ENCODE measurements at places on chromosomes 2 and 18.

DNA sequence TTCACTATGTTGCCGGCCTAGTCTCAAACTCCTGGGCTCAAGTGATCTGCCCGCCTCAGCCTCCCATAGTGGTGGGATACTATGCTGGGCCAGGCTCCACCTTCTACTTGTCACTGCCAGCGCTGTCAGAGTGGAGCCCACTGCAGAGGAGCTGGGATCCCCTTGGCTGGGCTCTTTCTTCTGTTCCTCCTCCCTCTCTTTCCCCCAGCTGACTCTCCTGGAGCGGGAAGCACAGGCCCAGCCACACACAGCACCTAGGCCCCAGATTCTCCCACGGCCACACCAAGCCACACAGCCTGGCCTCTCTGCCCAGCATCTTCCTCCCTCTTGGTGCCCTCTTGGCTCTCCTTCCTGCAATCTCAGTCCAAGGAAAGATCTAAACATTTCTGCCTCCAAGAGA lies 3.7 kb upstream of the GAREM2 start:
- no peak for DNase-seq

DNA sequence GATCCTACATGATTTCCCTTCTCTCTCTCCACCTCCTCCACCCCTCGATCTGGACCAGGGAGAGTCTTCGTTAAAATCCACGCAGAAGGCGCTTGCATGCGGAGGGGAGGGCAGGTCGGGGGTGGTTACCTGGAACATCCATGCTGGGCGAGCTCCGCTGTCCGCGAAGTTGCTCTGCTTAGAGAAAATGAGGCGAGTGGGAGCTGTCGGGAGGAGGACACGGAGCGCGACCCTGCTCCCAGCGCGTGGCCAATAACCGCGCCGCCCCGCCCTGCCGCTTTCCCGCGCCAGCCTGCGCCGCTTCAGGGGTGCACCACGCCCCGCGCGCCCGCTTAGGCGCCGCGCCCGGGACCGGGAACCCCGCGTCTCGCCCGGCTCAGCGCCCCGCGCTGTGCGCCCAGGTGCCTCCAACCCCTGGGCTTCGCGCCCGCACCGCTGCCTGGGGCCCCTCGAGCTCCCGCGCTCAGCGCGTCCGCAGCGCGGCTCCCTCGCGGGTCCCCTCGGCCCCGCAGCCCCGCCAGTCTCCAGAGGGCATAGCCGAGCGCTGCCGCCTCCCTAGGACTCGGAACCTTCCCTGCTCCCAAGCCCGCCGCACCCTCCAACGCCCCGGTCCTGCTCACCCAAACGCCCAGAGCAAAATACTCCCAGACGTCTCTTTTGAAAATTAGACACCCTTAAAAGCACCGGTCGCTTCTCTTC lies 636 bp downstream of the CBLN2 start:
- DNase-seq = no peak

DNA sequence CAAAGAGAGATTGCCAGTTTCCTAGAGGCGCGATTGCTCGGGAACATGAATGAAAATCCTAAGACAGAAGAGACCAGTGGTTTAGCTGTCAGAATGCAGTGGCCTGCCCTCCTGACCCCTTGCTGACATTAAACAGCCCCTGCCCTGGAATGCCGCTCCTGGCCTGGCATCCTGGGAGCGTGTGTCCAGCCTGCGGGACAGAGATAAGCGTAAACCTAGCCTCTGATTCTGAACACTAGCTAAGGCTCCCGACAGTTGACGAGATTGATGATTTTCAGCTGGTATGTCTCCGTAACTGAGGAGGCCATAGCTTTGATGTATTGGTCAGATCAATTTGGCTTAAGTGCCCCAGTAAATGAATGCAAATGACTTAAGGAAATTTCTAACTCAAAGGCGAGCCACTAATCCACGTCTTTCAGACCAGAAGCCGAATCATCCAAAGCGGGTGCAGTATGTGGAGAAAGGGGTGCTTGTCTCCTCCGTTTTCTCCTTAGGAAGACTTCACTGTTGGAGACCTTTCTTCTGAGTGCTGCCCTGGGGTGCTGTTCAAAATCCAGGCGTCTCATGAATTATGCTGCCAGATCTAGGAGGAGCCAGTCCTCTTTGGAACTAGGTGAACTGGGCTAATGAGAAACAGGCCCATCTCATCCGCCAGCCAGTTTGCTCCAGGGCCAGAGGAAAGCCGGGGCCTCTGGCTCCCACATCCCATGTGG lies 142.5 kb upstream of the L3MBTL4 start:
- DNase-seq = no peak

DNA sequence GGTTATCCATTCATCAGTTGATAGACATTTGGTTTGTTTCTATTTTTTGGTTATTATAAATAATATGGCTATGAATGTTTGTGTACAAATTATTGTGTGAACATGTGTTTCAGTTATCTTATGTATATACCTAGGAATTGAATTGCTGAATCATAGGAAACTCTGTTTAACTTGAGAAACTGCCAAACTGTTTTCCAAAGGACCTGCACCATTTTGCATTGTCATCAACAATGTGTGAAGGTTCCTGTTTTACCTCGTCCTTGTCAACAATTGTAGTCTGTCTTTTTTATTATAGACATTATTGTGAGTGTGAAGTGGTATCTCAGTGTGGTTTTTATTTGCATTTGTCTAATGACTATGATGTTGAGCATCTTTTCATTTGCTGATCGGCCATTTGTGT lies 17.1 kb downstream of the PDK1 start:
- no peak for DNase-seq

- no peak for DNase-seq
Measured at GRCh38 chr18:42657551-42657950, 457.9 kb downstream of the RIT2 start.

DNA sequence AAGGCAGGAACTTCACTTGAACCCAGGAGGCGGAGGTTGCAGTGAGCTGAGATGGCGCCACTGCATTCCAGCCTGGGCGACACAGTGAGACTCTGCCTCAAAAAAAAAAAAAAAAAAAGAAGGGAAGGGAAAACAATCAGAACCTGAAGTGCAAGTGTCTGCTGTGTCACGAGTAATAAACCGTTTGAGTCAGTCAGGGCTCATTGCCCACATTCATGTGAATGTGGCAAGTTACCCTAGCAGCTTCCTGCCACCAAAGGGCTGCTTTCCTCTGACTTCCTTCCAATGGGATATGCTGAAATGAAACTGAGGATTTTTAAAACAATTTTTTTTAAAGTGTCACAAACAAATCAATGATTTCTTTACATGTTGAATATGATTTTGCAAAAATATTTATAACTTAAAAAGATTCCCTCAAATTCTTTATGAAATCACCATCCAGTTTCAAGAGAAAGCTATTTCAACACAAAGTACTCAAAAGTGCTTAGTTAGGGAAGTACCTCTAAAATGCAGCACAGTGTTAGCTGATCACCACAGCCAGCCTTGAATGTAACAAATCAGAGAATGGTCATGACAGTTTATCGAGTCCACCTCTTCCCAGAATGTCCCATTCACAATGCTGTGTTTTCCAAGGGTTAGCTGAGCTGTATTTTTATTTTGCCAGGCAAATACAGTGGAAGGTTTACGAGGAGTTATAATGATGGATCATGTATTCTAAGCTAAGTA lies 36.4 kb downstream of the WDSUB1 start:
- DNase-seq = peak; percentile 72

DNA sequence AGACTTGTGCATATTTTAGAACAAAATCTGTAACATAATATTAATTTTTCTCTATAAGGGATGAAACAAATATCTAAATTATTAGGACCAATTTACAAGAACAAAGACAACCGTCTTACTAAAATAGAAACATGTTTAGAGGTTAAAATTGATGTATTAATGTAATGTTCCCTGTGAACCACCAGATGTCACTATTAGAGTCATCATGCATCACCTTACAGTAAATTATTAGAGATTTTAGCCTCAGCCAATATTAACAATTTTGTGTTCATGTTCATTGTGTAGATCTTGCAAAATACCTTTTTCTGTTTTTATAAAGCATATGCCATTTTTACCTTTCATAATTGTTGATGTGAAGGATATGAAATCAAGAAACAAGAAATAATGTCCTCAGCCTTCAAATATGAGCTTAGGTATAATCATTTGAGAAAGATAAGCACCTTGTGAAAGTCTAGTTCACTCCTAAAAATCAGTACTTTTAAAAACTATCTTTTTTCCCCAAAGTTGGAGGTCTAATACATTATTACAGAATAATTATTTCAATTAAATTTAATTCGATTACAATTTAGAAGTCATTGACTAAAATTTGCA lies 344.3 kb upstream of the KCNH7 start:
- peak; percentile 37 for DNase-seq

DNA sequence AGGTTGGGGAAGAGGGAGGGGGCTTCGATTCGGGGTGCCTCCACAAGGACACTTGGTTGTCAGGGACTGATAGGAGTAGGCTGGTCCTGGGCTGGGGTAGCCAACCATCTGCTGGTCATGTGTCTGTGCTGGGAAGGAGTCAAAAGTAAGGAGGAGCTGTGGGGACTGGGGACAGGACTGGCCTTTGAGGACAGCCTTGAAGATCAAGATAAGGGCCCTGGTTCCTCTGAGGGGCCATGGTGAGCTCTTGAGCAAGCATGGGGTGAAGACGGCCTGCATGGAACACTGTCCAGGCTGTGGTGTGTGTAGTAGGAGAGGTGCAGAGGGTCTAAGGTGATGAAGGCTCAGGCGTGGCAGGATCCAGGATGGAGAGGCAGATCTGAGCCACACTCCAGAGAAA lies 1.7 kb downstream of the CYP27A1 start:
- no peak for DNase-seq

- no peak for DNase-seq
Measured at GRCh38 chr2:31505111-31505510, 75.6 kb downstream of the SRD5A2 start.

- DNase-seq = peak; percentile 66
Measured at GRCh38 chr2:231482806-231483391, 18.6 kb upstream of the NCL start.

DNA sequence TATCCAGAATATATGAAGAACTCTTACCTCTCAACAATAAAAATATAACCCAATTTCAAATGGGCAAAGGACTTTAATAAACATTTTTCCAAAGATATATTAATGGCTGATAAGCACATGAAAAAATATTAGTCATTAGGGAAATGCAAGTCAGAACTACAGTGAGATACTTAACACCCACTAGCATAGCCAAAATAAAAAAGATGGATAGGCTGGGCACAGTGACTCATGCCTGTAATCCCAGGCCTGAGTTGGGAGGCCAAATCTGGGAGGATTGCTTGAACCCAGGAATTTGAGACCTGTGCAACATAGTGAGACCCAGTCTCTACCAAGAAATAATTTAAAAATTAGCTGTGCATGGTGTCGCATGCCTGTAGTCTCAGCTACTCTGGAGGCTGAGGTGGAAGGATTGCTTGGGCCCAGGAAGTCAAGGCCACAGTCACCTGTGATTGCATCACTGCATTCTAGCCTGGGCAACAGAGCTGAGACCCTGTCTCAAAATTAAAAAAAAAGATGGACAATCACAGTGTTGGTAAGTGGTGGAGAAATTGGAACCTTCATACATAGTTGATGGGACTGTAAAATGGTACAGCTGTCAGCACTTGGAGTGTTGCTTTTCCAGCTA lies 25.1 kb downstream of the MARCHF7 start:
- DNase-seq = no peak

GRCh38 chr2:105338020-105338385 lies 663 bp downstream of the C2orf49 start:
- DNase-seq = no peak

DNA sequence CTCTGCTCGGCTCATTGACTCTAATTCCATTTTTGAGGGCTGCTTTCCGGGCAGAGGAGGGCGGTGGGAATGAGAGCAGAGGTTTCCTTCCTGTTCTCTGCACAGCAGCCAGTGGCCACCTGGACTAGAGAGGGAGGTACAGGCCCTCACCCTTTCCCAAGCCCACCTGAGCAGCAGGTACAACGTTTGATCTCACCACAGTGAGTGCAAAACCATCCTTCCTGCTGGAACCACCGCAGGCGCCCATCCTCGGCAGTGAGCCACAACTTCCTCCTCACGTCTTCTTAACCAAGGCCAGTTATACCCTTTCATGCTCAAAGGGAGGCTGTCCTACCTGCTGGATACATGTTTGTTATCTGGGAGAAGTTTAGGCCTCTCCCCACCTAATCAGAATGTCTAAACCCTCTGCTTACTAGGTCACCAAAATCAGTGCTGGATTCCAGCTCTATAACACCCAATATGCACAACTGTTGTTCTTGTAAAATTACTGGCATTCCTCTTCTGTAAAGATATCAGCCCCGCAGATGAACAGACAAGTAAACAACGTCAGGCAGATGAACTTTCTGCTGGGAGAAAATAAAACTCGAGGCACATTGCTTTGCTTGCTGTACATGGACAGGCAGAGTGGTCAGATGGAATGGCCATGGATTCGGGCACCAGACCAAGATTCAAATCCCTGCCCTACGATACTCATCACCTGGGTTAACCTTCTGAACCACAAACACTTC lies 191.4 kb downstream of the SH3RF3 start:
- no peak for DNase-seq

DNA sequence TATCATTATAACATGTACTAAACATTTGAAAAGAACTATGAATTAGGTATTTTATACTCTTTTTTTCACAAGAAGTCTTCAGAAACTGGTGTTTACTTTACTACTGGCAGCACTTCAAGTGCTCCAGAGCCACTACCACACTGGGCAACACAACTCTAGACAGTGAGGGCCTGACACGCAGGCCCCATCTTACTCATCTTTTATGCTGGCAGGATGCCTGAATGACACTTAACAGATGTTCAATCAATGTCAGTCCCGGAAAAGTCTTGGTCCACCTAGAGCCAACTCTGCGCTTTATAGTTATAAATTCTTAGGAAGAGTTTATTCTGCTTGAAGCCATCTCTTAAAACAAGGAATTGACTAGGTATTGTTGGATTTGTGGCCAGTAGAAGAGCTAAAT lies 8.7 kb upstream of the WIPF1 start:
- no peak for DNase-seq

- DNase-seq = peak; percentile 25
Measured at GRCh38 chr18:66124394-66124793, 373.6 kb downstream of the CDH7 start.

- DNase-seq = no peak
Measured at GRCh38 chr2:98912221-98912851, 23.7 kb downstream of the CRACDL start.

- DNase-seq = no peak
Measured at GRCh38 chr2:180334514-180334913, 327.4 kb upstream of the CWC22 start.

DNA sequence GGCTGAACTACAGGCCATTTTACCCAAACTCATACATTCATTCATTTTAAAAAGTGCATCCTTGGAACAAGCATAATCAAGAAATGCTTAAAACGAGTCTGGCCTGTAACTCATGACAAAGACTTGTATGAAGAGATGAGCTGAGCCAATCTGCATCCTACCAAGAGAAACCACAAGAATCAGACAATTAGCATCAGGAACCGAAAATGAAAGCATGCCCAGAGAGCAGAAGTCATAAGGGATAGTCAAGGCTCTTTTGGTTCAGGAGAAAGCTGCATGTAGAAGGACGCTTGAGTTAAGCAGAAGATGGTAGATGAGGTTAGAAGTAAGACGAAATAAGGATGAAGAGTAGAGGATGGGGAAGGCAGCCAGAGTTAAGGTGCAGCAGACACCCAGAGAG lies 137.0 kb upstream of the CTNNA2 start:
- no peak for DNase-seq

GRCh38 chr2:65072181-65072970 lies 16.2 kb downstream of the CEP68 start:
- DNase-seq = no peak

GRCh38 chr2:41806286-41806685 lies 241.5 kb upstream of the PKDCC start:
- peak; percentile 40 for DNase-seq

Measured in HT-29 (cell line).